ENCODE measurements at places on chromosomes 4 and X. TPM values are rescaled to one million over a fixed set of nuclear protein-coding genes. Genes with fewer than 3 reads are reported as not detected.

- H3K27ac ChIP-seq: no peak overlapping the region
- H3K4me1 ChIP-seq: peaks cover 11% of the 10 kb centered on the region
- no peaks in the 10 kb centered on the region for H3K27me3 ChIP-seq
- H3K4me3 ChIP-seq: no peak overlapping the region
Observed at GRCh38 chr4:16812041-16812440, 86.4 kb downstream of the LDB2 start.

DNA sequence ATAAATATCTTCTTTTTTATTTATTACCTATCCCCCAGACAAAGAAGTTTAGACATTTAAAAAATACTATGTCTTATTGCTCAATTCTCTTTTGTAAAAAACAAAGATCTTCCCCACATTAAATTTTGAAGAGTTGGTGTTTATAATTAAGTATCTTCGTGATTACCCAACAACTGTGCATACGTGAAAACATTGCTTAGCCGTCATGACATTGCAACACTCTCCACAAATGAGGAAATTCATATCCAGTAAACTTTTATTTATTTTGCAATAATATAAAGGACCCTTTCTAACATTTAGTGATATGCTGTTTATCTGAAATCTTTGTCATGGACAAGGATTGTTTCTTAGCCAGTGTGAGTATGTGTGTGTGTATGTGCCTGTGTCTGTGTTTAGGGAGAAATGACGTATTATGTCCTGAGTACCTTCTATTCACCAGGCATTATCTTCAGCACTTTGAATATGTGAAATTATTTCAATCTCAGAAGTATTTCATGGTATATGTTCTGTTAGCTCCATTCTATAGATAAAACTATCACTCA is 26.1 kb upstream of the EREG start:
- no peaks in the 10 kb centered on the region for H3K36me3 ChIP-seq
- H3K27ac ChIP-seq: no peak overlapping the region
- H3K4me3 ChIP-seq: no peak overlapping the region
- no peaks in the 10 kb centered on the region for H3K27me3 ChIP-seq
- H3K4me1 ChIP-seq: no peaks in the 10 kb centered on the region

DNA sequence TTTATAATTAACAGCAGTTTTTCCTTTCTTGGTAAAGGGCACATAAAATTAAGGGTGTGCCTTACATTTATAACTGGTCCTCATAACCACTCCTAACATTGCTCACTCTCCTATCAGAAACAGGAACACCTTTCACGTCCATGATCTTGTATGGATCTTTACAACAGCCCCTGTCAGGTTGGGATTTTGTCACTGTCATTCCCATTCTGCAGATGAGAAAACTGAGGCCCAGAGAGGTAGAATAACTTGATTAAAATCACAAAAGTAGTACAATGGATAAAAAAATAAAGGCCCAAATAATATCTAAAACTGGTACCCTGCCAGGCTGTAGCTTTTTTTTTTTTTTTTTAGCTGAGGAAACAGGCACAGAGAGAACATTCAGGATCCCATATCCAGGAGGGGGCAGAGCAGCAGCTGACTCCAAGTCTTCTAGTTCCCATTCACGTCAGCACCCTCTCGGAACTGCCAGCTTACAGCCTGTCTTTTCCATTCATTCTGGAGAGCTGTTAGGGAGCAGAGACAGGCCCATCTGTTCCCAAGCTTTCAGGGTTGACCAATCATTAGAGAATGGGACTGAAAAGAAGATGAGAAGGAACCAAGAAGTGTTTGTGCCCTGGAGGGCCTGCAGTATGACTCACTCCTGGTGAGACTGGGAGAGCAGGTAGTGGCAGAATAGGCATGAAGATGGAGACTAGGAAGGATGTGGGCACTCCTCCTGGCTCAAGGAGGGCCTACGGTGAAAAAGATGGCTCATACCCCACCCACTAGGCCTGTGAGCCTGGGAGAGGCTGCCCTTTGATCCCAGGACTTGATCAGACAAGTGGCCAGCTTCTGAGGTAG is 7.3 kb downstream of the SUV39H1 start:
- no peaks in the 10 kb centered on the region for H3K27me3 ChIP-seq
- no peak for DNase-seq
- H3K27ac ChIP-seq: no peak overlapping the region
- H3K4me1 ChIP-seq: no peaks in the 10 kb centered on the region
- H3K4me3 ChIP-seq: no peak overlapping the region

DNA sequence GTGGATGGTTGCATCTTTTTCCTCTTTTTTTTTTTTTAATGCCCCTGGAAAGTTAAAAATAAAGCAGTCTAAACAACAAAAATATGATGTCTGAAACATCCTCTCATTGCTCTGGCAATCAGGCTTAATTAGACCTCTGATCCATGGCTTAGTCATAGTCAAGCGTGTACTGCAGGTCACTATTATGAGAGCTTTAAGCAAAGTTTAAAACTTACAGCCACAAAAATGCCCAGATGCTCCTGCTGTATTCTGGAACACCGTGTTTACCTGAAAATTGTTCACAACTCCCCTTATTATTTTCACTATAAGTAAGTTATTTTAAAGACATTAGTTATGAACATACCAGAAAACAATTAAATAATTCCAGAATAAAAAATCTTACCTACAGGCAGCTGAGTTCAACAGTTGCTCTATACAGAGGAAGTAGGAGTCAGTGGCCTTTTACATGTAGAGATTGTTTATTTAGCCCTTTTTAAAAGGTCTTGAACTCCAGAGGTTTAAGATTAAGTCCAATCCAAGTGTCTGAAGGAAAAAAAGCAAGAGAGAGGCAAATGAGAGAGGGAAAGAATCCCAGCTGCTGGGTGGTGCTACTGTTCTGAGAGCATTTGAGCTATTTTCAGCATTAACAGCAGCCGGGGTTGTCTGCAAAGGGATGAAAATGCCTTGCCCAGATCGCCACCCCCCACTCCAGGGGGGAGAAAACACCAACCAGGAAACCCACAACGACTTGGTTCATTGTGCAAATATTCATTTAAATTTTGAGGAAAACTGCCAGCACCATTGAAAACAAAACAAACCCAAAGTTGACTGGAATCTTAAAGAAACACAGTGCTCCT is 36.9 kb downstream of the SORBS2 start:
- H3K27ac ChIP-seq: peak overlapping the region; percentile 72
- H3K27me3 ChIP-seq: no peaks in the 10 kb centered on the region
- peak; percentile 89 for DNase-seq
- H3K4me3 ChIP-seq: peak overlapping the region; percentile 30

- no peaks in the 10 kb centered on the region for H3K36me3 ChIP-seq
- H3K4me3 ChIP-seq: no peak overlapping the region
- no peaks in the 10 kb centered on the region for H3K27me3 ChIP-seq
- H3K27ac ChIP-seq: no peak overlapping the region
- no peak for DNase-seq
Observed at GRCh38 chrX:17602245-17602644, 135.0 kb upstream of the SCML1 start.

- H3K27me3 ChIP-seq: no peaks in the 10 kb centered on the region
- H3K4me1 ChIP-seq: no peaks in the 10 kb centered on the region
- DNase-seq: no peak
- H3K27ac ChIP-seq: no peak overlapping the region
- no peak overlapping the region for H3K4me3 ChIP-seq
Observed at GRCh38 chr4:42359711-42360110, 37.6 kb upstream of the SHISA3 start.

GRCh38 chr4:2871466-2871865 is 27.8 kb downstream of the ADD1 start:
- H3K4me1 ChIP-seq: peaks cover 13% of the 10 kb centered on the region
- no peak overlapping the region for H3K4me3 ChIP-seq
- H3K36me3 ChIP-seq: no peaks in the 10 kb centered on the region
- no peaks in the 10 kb centered on the region for H3K27me3 ChIP-seq

The FAAH2 gene
- not detected for total RNA-seq

The ADRA2C gene
- not detected for total RNA-seq

The ZNF141 gene
- total RNA-seq: 1.0 TPM

The HHIP gene
- total RNA-seq: 8.8 TPM

The FMR1NB gene
- not detected for total RNA-seq

The PI4K2B gene
- total RNA-seq: 22.9 TPM

Measured in SJSA1 (cell line).